ENCODE measurements at places on chromosomes 11 and 22.

DNA sequence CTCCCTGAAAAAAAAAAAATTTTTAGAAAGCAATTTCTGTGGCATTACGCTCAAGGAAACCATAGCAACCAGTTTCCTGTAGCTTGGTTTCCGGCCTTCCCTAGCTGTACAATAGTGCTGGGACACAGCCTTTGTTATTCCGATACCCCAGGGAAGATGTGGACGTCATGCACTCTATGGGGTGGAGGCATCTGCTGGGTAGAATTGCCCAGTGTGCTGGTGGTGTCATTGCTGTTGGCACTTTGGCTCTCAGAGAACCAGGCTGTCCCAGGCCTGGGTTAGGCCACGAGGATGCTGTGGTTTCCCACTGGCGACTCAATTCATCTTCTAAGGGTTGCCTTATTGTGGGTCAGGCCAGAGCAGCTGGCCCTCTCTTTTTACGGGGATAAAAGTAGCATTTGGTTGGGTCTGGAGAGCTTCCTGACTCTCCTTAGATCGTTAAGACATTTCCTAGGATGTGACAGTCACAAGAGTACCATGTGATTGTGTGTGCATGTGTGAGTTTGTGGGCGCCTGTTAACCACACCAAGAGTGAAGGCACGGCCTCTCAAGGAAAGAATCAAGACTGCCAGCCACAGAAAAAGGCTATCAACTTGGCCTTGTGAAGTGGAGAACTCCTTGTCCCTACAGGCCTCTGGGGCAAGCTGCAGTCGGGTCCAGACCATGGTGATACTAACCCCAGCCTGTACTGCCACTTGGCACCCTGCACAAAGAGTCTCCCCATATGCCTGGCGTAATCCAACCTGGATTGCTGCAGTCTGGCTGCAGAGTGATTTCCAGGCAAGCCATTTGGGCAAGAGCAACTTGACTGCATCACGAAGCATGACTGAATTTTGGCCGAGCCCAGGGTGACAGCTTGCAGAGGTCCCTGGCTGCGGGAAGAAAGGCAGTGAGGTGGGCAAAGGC is 35.9 kb upstream of the NAV2 start:
- no peak for DNase-seq

GRCh38 chr11:110478410-110478809 is 48.7 kb downstream of the FDX1 start:
- DNase-seq = no peak

DNA sequence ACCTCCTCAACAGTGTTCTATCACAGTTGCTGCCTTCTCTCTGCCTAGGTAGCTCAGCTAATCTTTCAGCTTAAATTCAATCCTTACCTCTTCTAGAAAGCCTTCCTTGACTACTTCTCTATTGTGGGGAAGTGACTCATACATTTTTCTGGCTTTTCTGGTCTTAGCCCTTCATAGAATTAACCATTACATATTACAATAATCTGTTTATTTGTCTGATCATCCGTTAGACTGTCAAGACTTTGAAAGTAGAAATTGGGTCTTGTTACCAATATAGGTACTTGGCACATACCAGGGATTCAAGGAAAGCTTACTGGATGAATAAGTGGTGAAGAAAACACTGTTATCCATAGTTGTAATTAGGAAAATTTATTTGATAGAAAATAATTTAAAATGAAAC is 89.6 kb downstream of the FANCF start:
- DNase-seq = no peak

- no peak for DNase-seq
Measured at GRCh38 chr11:76185511-76185910, 20.8 kb downstream of the WNT11 start.

GRCh38 chr22:49411236-49411635 is 416.4 kb downstream of the BRD1 start:
- DNase-seq = no peak

GRCh38 chr11:112226831-112227401 is 688 bp downstream of the PTS start:
- DNase-seq = no peak

Measured in COR-L47 (cell line).